ENCODE measurements at places on chromosomes 3 and 15.

- DNase-seq, result no peak
Observed at GRCh38 chr15:58748040-58748851, 1.3 kb downstream of the ADAM10 start.

DNA sequence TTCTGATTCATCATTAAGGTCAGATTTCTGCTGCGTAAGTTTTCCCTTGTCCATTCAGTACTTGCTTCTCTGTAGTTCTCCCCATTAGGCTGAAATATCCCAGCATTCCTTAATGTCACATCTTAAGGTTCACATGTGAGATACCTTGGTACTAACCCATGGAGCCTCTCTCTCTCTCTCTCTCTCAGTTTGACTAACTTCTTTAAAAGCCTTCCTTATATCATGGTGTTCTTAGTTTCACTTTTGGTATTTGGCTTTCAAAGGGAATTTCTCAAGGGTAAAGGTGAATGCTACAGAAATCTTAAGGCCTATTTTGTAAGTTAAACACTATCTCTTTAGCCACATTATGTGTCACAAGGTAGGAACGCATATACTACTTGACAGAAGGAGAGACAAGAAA lies 427.3 kb upstream of the ZNF717 start:
- DNase-seq, result no peak

DNA sequence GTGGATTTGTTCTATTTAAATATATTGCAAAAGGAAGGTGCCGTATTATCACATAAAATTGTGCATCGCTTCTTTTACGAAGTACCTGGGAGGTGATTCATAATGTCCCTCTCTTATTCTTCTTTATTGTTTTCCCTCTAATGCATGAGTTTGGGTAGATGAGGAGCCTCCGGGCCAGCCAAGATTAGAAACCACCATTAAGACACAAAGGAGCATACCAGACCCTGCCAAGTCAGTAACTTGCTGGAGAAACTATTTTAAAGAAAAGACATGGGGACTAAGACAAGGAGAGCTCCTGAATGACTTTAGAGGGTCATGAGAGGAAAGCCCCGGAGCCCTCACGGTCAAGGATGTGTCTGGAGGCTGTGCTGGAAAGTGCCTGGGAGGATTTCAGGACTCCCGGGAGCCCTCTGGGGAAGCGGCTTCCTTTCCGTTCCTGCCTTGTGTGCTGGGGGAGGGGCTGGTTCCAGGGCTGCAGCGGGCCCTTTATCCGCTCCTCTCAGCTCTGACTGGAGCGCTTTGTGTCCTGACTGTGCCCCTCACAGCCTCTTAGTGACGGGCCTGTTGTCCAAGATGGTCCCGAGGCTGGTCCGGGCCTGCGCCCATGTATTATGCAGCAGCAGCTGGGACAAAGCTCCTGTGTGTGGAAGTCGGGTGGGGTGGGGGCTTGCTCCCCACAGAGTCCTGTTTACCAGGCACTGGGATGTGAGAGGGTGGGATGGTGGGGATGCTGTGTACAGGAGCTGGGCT lies 35.7 kb downstream of the CORO2B start:
- no peak for DNase-seq

DNA sequence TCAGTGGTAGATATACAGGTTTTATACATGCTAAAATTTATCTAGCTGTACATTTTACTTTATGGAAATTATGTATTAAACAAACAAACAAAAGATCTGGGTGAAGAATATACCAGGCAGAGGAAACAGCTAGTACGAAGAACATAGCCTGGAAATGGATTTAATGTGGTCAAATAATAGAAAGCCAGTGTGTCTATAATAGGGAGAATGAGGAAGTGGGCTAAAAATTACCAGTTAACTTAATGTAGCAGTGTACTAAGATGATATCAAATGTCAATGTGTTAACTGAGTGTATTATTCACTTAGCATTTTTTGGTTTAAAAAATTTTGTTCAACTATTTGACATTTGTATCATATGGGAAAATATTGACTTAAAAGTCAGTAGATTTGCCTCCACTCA lies 22.8 kb upstream of the SLC15A2 start:
- no peak for DNase-seq

GRCh38 chr3:87800516-87800915 lies 258.3 kb downstream of the CGGBP1 start:
- no peak for DNase-seq

DNA sequence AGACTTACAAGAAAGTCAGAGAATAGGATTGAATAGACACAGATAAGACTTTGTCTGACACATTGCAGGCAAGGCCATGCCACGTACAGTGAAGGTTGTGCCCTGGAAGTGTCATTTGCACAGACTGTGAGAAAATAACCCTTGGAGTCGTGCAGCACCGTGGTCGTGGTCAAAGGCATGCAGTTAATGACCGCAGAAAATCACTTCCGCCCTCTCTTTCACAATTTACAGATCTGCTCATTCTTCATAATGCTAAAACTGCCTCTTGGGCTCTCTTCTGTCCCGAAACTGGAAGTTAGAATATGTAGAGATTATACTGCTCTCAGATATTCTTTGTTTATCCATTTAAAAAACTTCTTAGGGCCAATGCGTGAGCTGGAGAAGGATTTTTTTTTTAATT lies 73.2 kb upstream of the CTXND1 start:
- no peak for DNase-seq

Data from stimulated activated CD4-positive, alpha-beta T cell treated with anti-CD3 and anti-CD28 coated beads, Interleukin-1b, Interleukin-23, amount 100 ng/mL, for 1 hour (primary cell).